ENCODE measurements at places on chromosomes 13 and 19.
A peak's percentile ranks its signal among the peaks of the same experiment; 100 is the strongest.

- DNase-seq: no peak
Measured at GRCh38 chr13:83877651-83878355, 4.5 kb downstream of the SLITRK1 start.

GRCh38 chr19:11984986-11985385 lies 20.1 kb downstream of the ZNF763 start:
- DNase-seq: no peak

GRCh38 chr19:30590596-30591229 lies 218.5 kb downstream of the ZNF536 start:
- peak; percentile 2 for DNase-seq

DNA sequence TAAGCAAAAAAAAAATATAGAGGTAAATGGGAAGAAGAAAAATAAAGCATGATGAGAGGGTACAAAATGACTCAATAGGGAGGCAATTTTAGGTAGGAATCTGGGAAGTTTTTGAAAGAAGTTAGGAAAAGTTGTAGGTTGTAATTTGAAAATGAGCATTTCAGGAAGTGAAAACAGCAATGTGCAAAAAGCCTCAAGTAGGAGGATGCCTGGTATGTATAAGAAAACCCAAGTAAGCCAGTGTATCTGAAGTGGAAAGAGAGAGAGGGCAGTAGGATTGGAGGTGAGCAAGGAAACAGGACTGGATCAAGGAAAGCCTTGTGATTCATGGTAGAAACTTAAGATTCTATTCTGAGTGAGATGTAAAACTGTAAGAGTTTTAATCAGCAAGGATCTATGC lies 121.6 kb upstream of the SPRY2 start:
- DNase-seq: no peak

GRCh38 chr13:27339299-27339698 lies 68.7 kb downstream of the RASL11A start:
- peak; percentile 82 for DNase-seq

- no peak for DNase-seq
Measured at GRCh38 chr13:80157261-80157932, 183.5 kb downstream of the SPRY2 start.

- DNase-seq: no peak
Measured at GRCh38 chr13:59700281-59700680, 463.4 kb downstream of the DIAPH3 start.

GRCh38 chr13:27635266-27635665 lies 13.6 kb downstream of the POLR1D start:
- DNase-seq: no peak

DNA sequence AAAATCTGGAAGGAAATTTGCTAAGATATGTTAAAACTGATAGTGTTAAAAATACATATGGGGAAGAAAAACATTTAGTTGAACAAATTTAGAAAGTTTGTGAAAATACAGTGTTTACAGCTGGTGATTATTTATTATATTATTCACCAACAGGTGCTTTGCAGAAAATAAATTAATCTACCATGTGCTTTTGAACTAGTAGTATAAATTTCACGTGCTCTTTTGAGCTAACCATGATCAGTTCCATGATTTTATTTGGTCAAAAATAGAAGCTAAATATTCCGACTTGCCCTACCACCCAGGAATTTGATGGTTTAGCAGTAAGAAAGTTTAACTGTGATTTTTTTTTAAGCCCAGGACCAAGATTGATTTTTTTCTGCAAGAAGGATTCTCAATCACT lies 113.3 kb downstream of the SPRY2 start:
- DNase-seq: no peak

- DNase-seq: no peak
Measured at GRCh38 chr13:79534596-79534995, 53.6 kb downstream of the NDFIP2 start.

DNA sequence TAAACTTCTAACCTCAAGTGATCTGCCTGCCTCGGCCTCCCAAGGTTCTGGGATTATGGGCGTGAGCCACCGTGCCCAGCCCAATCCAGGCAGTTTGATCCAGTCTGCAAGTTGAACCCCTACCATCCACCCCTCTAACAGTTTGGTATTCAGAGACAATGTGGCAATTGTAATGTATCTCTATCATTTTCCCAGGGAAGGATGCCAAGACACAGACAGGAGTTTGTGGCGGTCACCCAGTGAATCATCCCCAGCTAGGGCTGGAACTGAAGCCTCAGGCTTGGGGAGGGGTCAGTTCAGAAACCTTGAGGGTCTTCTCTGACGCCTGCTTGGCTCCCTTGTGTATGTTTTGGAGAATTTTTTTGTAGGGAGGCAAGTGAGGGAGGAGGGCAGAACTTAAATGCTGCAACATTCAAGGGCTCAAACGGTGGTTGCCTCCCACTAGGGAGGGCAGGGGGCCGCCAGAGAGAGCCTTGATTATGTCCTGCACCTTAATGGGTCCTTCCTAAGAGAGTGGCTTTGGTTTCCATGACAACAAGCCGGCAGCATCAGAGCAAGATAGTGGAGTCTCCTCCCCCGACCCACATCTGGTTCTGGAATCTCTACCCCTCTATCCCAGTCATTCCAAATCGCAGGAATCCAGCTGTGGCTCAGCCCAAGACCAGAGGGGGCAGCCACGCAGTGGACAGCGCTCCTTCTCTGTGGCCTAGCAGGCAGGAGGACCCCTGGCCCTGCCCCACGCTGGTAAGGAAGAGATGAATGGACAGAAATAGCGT lies 14.9 kb upstream of the FEM1A start:
- DNase-seq: no peak
